ENCODE measurements at places on chromosomes 12 and 14.

- peak; percentile 64 for DNase-seq
These were observed 151.7 kb upstream of the DDHD1 start for GRCh38 chr14:53304726-53305381.

DNA sequence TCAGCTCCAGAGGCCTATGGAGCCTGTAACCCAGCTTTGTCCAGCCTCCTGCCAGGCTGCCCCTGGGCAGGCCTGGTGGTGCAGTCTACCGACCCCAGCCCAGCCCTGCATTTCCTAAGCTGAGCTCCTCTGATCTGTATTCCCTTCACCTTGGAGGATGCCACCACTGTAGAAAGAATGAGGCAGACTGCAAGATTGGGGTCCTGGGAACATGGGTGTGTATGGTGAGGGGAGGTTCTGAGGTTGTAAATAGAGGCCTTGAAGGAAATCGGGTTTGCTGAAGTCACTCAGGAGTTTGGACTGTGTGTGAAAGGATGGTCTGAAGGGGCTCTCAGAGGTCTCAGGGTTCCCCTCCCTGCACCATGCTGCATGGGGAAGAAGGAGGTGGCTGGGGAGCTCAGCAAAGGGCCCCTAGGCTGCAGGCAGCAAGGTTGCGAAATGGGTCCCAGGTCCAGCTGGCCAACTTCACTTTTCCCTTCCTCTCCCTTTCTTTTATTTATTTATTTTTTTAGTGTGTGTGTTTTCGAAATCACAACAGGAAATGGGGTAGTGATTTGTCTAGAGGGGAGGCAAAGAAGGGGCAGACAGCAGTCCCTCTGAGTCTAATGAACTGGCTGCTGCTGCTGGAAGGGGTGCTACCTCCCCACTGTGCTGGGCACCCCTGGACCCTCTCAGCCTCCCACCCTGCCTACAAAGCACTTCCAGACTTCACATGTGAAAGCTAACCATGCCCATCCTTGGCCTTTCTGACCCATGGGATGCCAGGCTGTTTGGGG is 1.2 kb upstream of the LRP1-AS start:
- DNase-seq = no peak

GRCh38 chr12:89280833-89281538 is 71.3 kb downstream of the DUSP6 start:
- no peak for DNase-seq

GRCh38 chr14:89165189-89166181 is 251.5 kb downstream of the FOXN3 start:
- peak; percentile 15 for DNase-seq

DNA sequence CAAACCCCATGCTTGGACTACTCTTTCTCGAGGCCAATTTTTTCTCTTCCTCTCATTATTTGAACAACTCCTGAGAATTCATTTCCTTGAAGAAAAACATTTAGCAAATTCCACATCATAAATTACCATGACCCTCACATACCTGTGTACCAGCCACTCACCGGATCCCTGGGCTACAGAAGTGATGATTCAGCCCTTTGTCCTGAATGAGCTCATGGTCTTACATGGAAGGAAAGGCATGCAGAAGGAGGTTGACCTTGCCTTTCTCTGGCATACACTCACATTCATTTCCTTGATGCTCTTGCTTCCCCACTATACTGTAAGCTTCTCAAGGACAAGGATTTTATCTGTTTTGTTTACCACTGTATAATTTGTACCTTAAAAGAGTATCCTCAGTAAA is 191.5 kb downstream of the SLC5A8 start:
- no peak for DNase-seq

GRCh38 chr14:21987937-21988336 is 314.3 kb upstream of the OR4E1 start:
- DNase-seq = no peak

- no peak for DNase-seq
These were observed 359.9 kb downstream of the AEBP2 start for GRCh38 chr12:19799216-19799615.

- no peak for DNase-seq
These were observed 39.4 kb downstream of the STAB2 start for GRCh38 chr12:103626498-103626897.

- no peak for DNase-seq
These were observed 165.7 kb downstream of the SRGAP1 start for GRCh38 chr12:64010069-64010686.

DNA sequence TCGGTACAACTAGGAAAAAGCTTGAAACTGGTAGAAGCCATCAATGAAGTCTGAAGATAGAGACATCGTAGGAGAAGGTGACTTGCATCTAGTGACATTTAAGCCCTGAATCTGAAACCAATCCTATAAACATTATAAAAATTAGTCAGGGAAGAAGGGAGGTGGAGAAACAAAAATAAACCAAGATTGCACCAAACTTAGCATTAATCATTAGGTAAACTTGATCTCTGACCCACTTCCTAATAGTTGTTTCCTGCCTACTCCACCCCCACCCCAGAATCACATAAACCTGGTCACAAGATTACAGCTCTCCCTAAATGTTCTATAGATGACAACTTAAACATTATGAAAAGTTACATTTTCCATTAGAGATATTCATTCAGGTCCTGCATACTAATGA is 40.4 kb downstream of the TSPAN19 start:
- no peak for DNase-seq

GRCh38 chr14:37253905-37254304 is 56.2 kb downstream of the MIPOL1 start:
- no peak for DNase-seq

- no peak for DNase-seq
These were observed 174.1 kb downstream of the CRADD start for GRCh38 chr12:93851257-93851671.

GRCh38 chr12:5489760-5490406 is 58.0 kb downstream of the NTF3 start:
- DNase-seq = no peak

DNA sequence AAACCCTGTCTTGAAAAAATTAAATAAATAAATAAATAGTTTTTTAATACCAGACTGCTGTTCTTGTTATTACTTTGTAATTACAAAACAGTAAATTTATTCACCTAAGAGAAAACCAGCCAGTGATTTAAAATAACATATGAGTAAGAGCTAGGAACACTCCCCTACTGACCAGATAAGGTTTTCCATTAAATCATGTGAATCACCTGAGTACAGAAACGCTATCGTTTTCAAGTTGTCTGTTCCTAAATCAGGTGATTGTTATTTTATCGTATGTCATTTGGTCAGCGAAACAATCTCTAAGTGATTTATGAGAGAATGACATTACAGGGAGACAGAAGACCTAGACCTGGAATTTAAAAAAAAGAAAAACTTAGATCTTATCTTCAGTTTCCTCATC is 47.3 kb downstream of the RPS29 start:
- no peak for DNase-seq

DNA sequence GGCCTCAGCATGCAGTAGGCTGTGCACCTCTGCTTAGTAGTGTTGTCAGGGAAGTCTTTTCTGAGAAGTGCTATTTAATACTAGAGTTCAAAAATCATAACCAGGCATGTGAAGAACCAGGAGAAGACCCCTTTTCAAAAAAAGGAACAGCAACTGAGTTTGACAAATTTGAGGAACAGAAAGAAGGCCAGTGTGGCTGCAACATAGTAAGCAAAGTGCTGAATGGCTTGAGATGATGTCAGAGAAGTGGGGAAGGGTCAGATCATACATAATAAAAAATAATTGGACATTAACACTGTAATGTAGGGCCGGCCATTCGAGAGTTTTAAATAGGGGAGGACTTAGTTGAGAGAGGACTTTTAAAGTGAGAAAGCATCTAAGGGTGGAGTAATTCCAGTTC is 11.1 kb upstream of the CNTN1 start:
- no peak for DNase-seq

- no peak for DNase-seq
These were observed 751 bp upstream of the GPRC5A start for GRCh38 chr12:12890543-12891079.

DNA sequence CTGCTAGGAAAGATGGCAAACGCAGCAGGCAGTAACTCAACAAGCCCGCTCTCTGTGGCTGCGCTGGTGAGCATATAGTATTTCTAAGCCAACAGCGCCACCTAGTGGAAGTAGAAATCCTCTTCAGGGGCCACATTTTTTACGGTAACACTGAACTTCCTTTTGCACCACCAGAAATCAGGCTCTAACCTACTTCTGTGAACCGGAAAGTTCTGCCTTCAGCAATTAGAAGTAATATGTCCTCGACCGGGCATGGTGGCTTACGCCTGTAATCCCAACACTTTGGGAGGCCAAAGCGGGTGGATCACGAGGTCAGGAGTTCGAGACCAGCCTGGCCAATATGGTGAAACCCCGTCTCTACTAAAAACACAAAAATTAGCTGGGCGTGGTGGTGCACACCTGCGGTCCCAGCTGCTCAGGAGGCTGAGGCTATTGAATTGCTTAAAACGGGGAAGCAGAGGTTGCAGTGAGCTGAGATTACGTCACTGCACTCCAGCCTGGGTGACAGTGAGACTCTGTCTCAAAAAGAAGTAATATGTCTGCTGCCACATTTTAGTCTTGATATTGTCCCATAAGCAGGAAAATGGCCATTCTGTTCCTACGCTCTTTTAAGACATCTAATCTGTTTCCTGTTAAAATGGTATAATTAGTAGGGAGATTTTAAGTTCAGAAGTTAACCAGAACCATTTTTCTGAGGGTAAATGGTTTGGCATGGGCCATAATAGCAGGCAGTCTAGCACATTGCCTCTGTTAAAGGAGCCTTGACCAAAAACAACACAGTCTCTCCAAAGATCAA is 26.8 kb downstream of the APOBEC1 start:
- peak; percentile 82 for DNase-seq

DNA sequence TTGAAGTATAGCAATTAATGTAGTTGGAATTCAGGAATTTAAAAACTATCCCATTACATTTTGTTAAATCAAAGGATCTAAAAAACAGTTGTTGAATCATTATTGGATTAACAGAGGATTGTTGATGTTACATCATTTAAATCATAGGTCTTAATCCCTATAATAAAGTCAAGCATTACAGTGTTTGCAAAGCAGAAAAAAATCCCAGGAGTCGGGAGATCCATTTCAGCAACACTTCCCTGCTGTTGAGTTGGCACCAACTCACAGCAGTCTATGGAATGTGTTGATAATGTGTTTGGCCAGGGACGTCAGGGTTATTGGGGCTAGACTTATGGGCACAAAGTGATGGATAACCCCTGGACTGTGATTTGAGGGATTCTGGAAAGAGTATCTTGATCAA is 99.1 kb upstream of the TMTC1 start:
- no peak for DNase-seq

- no peak for DNase-seq
These were observed 17.9 kb downstream of the SERPINA1 start for GRCh38 chr14:94370524-94370910.

DNA sequence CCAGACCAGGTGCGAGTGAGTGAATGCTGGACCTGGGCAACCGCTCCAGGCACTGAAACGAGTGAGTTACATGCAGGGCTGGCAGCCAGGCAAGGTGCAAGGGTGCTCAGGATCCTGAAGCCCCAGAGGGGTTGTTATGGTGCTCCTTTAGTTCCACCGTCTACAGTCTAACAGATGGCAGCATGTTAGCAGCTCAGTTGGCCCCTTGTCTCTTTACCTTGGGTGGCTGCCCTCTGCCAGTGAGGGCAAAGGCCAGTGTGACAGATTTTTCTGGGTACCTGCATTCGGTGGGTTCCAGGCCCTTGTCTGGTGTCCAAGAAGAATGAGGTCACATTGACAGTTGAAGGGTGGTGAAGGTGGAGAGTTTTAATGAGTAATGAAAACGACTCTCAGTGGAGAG is 106.8 kb downstream of the SLCO1B3 start:
- no peak for DNase-seq

DNA sequence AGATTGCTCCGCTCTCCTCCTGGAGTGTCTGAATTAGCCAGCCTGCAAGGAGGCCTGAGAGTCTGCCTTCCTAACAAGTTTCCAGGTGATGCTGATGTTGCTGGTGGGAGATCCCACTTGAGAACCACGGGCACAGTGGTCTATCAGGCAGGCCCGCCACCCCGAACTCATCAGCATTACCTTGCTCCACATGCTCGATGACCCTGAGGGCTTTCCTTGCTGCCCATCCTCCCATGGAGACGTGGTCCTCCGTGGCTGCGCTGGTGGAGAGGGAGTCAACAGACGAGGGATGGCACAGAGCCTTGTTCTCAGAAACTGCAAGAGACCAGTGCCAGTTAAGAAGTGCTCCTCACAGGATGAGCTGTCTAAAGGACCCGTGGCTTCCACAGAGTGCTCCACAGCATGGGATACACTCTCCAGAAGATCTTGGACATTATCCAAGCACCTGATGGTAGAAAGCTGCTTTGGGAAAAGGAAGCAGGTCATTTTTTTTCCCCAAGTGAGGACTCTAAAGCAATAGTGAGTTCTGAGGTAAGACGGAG is 18.3 kb downstream of the HAL start:
- no peak for DNase-seq

- DNase-seq = no peak
These were observed 605.5 kb upstream of the USP15 start for GRCh38 chr12:61654698-61655097.

GRCh38 chr12:71594214-71594948 is 69.3 kb downstream of the ZFC3H1 start:
- no peak for DNase-seq

DNA sequence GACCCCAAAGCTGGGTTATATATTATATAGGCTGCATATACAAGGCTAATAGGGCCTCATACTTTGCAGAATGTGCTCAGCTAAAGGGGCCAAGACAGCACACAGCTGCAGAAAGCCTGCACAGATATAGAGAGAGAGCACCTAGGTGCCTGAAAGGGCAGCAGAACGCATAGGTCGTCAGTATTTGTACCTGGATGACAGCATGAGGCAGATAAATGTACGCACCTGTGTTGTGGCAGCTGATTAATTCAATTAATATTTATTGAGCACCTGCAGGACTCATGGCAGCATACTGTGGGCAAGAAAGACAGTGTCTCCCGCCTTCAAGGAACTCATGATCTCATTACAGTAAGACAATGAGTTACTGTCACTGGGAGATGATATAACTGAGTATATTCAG is 33.4 kb downstream of the SPTB start:
- DNase-seq = no peak

DNA sequence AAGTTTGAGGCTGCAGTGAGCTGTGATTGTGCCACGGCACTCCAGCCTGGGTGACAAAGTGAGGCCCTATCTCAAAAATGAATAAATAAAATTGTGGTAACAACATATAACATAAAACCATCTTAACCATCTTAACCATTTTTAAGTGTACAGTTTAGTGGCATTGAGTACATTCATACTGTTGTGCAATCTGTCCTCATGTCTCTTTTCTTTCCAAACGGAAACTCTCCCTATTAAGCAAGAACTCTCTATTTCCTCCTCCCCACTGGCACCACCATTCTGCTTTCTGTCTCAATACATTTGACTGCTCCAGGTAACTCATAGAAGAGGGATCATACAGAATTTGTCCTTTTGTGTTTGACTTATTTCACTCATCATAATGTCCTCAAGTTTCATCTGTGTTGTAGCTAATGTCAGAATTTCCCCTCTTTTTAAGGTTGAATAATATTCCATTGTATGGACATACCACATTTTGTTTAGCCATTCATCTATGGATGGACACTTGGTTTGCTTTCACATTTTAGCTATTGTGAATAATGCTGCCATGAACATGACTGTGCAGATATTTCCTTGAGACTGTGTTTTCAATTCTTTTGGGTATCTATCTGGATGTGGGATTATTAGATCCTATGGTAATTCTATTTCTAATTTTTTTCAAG is 4.4 kb upstream of the MARK3 start:
- no peak for DNase-seq

All from putamen (tissue), 1 donor.